ENCODE measurements at places on chromosomes 16 and 17. TPM values are rescaled to one million over a fixed set of nuclear protein-coding genes. Genes with fewer than 3 reads are reported as not detected.

DNA sequence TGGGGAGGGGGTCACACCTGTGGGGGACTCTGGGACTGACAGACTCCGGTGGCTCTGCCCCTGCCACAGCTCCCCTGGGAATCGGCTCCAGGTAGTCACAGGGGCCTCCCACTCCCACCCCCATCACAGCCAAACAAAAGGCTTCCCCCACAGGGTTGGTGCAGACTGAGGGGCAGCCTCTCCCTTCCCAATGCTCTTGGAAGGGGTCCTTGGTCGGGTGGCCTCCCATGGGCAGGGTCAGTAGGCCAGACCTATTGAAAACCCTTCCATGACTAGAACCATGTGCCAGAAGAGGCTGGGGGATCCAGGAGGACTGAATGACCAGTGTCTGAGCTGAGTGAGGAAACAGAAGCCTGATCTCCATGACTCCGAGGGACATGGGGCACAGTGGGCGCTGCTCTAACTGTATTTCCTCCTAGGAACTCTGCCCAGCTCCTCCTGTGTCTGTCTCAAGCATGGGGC is 28.6 kb downstream of the TK2 start:
- no peak for DNase-seq

Gene CTF1
- total RNA-seq, result 3.9 TPM

DNA sequence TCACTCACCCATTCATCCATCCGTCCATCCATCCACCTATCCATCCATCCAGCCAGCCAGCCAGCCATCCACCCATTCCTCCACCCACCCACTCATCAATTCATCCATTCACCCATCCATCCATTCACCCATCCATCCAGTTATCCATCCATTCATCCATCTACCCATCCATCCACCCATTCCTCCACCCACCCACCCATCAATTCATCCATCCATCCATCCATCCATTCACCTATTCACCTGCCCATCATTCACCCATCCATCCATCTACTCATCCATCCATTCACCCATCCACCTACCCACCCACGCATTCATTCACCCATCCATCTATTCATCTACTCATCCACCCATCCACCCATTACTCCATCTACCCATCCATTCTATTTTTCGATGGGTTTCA is 43.6 kb upstream of the JPH3 start:
- no peak for DNase-seq

Gene CRYM
- total RNA-seq, result 96.6 TPM

DNA sequence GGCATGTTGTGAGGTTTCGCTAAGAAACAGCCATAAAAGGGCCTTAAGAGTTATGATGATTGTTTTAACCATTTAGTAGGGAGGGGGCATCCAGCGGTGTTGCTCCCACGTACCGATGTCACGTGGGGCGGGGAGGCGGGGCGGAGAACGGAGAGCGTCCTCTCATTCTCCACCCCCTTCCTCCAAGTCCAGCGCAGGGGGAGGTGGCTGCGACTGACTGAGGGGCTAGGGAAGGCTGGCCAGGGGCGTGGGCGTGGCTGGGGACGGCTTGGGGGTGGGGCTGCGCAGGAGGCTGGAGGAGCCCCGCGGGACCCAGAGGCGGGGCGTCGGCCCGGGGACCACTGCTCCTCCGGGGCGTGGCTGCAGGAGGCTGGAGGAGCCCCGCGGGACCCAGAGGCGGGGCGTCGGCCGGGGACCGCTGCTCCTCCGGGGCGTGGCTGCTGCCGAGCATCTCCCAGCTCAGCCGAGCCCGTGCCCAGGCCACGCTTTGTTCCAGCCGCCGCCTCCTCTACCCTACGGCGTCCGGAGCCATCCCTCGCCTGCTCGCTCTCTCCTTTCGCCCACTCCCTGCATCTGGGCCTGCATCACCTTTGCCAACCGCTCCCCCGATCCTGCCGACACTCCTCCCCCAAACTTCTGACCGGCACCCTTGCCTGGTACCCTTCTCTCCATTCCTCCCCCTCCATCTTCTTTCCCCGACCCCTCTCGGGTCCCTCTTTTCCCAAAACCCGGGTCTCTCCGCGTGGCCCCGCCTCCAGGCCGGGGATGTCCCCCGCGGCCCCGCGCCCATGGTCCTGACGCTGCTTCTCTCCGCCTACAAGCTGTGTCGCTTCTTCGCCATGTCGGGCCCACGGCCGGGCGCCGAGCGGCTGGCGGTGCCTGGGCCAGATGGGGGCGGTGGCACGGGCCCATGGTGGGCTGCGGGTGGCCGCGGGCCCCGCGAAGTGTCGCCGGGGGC is at the start of gene SARM1:
Gene SARM1, plus strand, starts transcription at position 450 of the 958 bp plus-strand sequence. Its CDS starts 339 bp downstream, at position 789.
- peak; percentile 86 for DNase-seq

- peak; percentile 35 for DNase-seq
Observed at GRCh38 chr16:30896261-30896888, at the start of gene CTF1. TSS of gene CTF1 (plus strand) at chr16:30896614. CDS start at chr16:30896644, 30 bp downstream.

GRCh38 chr16:87067003-87067556 is 250.1 kb downstream of the C16orf95 start:
- no peak for DNase-seq

- no peak for DNase-seq
Observed at GRCh38 chr16:2388875-2389433, 40.3 kb upstream of the CCNF start.

DNA sequence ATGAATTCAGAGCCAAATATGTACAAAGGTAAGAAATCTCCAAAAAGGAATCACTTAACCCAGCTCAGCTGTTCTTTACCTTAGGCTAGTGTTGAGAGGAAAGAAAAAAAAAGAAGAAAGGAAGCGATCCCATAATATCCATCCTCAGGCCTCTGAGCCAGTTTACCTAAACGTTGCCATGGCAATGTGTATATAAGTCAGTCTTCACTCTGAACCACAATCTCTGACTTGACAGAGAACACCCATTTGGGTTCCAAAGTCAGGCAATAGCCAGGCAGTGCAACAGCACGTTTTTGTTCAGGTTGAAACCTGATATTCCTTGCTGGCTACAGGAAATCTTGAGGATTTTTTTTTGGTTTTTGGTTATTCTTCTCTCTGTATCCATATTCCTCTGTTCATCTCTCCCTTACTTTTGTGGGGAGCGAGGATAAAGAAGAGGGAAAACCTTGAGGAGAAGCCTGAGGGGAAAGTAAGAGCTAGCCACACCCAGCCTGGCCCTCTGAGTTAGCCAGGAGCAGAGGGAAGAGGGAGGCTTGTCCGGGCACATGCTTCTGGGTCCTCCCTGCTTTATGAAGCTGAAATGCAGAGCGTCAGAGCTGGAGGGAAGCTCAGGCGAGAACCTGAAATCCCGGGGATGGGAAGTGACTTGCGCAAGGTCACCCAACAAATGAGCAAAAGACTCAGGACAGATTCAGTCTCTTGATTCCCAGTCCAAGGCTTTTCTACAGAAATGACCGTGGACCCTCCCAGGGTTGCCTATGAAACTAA is 152.7 kb downstream of the SOX9 start:
- no peak for DNase-seq

DNA sequence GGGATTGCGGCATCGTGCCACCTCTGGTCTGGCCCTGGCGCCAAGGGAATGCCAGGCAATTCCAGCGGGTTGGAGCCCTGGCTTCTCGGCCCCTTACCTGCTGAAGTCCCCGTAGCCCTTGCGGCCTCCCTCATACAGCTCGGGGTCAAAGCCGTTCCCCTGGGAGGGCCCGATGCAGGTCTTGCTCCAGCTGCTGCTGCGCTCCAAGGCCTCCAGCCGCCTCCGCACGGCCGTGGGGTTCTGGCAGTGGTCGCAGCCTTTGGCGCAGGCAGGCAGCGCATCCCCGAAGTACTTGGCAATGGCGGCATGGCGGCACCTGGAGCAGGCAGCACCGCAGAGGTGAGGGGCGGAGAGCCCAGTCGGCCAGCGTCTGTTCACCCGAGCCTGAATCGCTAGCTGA is 1.9 kb upstream of the SMIM5 start:
- no peak for DNase-seq

- DNase-seq, result no peak
Observed at GRCh38 chr17:6505425-6506142, 50.8 kb downstream of the PITPNM3 start.

DNA sequence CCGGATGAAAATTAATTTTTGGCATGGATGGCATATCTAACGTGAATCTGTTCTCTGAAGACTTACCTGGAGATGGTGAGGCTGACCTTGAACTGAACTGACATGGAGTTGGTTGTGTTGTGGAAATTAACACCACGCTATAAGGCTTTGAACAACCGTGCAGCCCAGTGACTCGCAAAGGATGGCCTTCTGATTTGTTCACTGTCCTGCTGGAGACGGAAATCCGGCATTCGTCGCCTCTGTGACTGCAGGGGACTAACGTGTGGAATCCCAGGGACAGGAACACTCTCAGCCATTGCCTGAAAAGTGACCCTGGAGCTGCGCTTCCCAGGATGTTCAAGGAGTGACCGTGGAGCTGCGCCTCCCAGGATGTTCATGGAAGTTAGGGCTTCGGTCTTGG is 100.3 kb downstream of the NPIPB11 start:
- DNase-seq, result no peak

DNA sequence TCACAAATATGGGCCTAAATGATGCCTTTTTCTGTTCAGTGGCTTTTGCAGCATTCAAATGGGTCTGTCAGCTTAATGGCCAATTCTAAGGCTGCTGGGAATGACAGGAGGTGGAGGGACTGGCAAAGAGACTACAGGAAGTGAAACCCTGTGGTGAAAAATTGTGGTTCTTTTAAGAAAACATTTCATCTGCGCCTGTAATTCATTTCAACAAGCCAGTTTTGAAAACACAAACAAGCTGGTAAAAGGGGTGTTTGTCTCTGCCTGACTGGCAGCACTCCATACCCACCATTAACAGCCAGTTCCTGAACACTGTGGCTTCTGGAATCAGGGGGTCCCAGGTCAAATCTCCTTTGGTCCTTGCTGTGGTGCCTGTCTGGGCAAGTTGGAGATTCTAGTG is 3.6 kb upstream of the KDM8 start:
- DNase-seq, result no peak

DNA sequence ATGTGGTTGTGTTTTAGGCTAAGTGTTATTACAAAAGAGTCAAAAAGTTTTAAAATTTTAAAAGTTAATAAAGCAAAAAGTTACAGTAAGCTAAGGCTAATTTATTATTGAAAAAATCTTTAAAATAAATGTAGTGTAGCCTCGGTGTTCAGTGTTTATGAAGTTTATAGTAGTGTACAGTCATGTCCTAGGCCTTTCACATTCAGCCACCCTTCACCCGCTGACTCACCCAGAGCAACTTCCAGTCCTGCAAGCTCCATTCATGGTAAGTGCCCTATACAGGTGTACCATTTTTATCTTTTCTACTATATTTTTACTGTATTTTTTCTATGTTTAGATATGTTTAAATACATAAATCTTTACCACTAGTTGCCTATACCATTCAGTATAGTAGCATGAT is 98.5 kb upstream of the RPRML start:
- no peak for DNase-seq

Gene PTX4
- 0.46 TPM for total RNA-seq

DNA sequence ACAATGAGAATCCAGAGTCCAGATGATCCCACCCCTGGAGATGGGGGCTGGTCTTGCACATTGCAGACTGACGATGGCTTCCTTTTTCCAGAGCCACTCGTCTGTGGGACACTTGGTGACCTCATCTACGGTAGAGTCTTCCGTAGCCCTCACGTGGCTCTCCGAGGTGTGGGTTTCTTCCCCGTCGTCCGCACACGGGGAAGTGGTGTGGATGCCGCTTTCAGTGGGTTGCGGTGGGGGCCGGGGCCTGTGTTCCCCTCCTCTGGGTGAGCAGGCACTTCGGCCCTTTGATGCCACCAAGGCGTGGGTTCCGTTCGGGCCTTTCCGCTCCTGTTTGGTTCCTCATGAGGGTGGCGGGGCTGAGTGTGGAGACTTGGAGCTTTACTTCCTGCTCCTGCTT is 21.4 kb downstream of the BAIAP2 start:
- no peak for DNase-seq

- DNase-seq, result no peak
Observed at GRCh38 chr16:6035161-6035560, 937.6 kb upstream of the EEF2KMT start.

DNA sequence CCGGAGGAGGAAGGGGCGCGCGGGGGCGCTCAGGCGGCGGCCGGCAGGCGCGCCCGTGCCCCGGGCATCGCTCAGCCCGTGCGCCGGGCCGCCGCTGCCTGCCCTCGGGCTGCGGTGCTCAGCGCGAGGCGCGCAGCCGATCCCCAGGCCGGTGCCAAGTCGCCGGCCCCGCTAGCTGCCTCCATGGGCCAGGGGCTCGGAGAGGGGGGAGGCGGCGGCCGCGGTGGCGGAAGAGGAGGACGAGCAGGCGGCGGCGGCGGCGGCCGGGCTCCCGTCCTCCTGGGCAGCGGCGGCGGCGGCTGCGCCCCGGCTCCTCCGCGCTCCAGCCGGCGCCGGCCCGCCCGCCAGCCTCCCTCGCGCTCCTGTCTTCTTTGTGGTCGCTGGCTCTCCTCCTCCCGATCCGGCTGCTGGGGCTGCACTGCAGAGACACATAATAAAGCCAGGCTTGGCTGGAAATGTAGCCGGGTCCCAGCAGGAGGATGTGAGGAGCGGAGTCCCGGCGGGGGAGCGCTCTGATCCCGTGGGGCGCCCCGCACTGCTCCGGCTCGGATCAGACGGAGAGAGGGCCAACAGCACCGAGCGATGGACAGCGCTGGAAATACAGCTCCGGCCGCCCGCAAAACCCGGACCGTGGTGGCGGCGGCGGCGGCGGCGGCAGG is 889 bp upstream of the ZNF423 start:
- DNase-seq, result peak; percentile 78

DNA sequence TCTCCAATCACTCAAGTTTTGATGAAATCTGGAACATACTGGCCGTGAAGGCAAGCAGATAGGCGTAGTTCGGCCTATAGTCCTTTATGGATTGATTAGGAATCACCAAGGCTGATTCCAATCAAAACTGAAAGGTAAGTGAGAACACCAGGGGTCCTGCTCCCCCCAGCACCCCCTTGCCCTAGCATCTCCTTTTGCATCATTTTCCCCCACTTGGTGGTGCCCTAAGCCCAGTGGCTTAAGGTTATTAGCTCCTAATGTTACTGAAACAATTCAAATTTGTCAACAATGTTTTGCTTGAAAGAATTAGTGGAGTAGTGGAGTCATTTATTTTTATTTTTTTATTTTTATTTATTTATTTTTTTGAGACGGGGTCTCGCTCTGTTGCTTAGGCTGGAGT is 4.9 kb downstream of the SLFN14 start:
- DNase-seq, result no peak

DNA sequence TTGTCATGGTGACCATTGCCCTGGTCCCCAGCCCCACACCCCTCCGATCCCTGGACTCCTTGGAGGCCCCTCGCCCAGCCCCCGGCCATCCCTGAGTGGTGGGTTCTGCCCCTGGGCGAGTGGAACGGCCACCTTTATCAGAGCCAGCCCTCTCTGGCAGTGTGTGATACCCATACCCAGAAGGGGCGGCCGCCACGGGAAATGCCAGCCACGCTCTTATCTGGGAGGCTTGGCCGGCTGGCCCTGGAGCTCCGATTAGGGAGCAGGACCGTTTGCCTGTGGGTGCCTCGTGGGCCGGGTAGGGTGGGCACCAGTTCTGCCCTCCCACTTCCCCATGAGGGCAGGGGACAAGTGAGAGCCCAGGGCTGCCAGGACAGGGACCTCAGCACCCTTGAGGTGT is 58.3 kb upstream of the ZC3H18 start:
- DNase-seq, result no peak

DNA sequence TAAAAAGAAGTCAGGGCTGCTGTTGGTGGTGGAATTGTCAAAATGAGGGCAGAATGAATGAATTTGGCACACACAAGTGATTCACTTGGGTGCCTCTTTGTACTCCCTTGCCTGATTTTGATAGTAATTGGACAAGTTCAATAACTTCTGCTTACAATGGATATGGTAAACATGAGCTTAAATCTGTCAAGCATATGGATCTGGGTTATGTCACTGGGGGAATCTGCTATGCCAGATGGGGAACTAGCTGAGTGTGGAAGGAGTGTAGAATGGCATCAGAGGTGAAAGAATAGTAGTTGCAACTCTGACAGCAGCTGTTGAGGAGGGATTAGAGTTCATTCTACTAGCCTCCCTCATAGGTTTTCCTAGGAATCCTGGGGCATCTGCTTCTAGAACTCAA is 724.2 kb upstream of the CDH8 start:
- no peak for DNase-seq
